A549 treated with CpdA at 1 μM for 4 hours (cell line): ENCODE measurements at places on chromosomes 1 and 21. TPM values are rescaled to one million over a fixed set of nuclear protein-coding genes. Genes with fewer than 3 reads are reported as not detected.

Gene NPHS2
- total RNA-seq, result not detected in 5 replicates

Gene SLC16A1
- 47.8 to 60.7 TPM (median 50.5 TPM) in 5 replicates for total RNA-seq

Gene TNFRSF9
- total RNA-seq, result 2.7 to 4.8 TPM (median 3.4 TPM) in 5 replicates

Gene WNT3A
- total RNA-seq, result 0.02 to 0.06 TPM (median 0.05 TPM) in 3 of 5 replicates, not detected in the others

Gene TTC22
- not detected in 5 replicates for total RNA-seq

Gene OR2AK2
- total RNA-seq, result not detected in 5 replicates

Gene MIXL1
- 0.06 to 0.24 TPM in 2 of 5 replicates, not detected in the others for total RNA-seq
